Effector memory CD4-positive, alpha-beta T cell (primary cell): ENCODE measurements at places on chromosomes 12 and 14.

DNA sequence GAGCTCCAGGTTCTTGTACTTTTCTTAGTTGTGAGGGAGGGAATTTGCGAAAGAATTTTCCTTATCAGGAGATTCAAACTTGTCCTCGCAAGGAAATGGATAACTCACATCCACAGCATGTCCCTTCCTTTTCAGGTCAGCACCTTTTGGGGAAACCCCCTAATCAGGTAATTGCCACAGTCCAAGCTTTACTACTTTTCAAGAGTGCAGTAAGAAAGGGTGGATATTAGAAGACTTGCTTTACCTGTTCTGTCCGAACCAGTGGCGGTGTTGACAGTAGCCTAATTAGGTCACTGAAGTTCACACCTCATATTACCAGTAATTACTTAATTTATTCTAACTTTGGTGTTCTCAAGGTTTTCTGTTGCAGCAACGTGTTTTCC lies 6.7 kb upstream of the C12orf50 start:
- H3K27ac ChIP-seq = peak overlapping the region; percentile 70
- peak overlapping the region; percentile 75 for H3K4me3 ChIP-seq
- no peak for DNase-seq
- H3K4me1 ChIP-seq = peaks cover 18% of the 10 kb centered on the region

DNA sequence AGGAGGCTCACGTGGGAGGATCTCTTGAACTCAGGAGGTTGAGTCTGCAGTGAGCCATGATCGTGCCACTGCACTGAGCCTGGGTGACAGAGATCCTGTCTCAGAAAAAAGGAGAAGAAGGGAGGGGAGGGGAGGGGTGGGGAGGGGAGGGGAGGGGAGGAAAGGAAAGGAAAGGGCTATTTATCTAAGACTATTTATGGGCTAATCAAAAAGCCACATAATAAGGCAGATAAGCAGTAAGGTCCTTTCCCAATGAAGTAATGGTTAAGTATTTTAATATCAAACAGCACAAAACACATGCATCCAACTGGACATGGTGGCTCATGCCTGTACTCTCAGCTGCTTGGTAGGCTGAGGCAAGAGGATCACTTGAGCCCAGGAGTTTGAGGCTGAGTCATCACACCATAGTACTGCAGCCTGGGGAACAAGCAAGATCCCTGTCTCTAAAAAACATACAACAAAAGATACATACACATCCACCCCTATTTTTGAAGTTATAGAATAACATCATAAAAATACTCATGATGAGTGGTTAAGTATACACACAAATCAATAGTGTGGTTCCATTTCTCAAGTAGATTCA lies 9.7 kb downstream of the PAWR start:
- no peak for DNase-seq
- no peaks in the 10 kb centered on the region for H3K27me3 ChIP-seq
- H3K4me3 ChIP-seq = no peak overlapping the region
- no peak overlapping the region for H3K27ac ChIP-seq

DNA sequence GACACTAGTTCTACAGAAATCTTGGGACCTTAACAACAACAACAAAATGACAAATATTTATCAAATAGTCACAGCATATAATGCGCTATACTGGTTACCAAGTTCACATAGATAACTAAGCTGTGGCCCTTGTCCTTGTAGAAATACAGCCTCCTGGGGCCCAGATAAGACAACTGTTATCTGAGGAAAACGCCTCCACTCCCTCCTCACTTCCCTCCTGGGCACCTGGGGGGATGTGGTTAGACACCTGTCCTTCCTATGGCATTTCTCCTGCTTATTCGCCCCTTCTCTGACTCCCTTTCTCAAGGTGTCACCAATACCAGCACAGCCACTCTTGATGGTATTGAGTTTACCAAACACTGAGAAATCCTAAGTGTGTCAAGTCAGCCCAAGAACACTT lies 419.4 kb downstream of the RAD51B start:
- no peak overlapping the region for H3K4me3 ChIP-seq
- no peak overlapping the region for H3K27ac ChIP-seq

DNA sequence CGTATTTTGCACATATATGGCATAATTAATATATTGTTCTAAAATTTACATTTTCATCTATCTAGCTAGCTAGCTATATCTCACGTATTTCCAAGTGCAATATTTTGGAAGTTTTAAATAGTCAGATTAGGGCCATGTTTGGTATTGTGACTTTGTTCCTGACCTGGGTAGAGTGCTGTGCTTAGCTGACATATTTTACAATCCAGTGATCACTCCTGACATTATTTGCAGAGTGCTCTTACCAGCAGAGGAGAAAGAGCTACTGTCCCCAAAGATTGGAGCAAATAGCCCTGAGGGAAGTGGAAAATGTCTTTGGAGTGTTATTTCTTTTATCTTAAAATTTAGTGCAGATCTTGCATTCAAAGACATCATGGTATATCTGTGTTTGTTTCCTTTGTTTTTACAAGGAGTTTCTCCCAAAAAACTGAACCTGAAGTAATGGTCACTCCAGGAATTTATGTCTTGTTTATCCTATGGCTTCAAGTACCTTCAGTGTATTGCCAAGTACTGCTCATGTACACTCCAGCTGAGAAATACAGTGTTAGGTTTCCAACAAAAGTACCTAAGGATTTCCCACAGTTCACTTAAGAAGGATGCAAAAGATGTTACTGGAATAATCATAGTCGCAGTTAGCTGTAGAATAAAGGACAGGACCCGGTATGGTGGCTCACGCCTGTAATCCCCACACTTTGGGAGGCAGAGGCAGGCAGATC lies 49.4 kb upstream of the PSMA6 start:
- H3K27ac ChIP-seq = no peak overlapping the region
- H3K4me1 ChIP-seq = no peaks in the 10 kb centered on the region
- no peak for DNase-seq

- H3K4me1 ChIP-seq = no peaks in the 10 kb centered on the region
- no peaks in the 10 kb centered on the region for H3K27me3 ChIP-seq
- no peak overlapping the region for H3K4me3 ChIP-seq
- H3K27ac ChIP-seq = no peak overlapping the region
Observed at GRCh38 chr12:63808631-63809030, 28.9 kb downstream of the RXYLT1 start.

DNA sequence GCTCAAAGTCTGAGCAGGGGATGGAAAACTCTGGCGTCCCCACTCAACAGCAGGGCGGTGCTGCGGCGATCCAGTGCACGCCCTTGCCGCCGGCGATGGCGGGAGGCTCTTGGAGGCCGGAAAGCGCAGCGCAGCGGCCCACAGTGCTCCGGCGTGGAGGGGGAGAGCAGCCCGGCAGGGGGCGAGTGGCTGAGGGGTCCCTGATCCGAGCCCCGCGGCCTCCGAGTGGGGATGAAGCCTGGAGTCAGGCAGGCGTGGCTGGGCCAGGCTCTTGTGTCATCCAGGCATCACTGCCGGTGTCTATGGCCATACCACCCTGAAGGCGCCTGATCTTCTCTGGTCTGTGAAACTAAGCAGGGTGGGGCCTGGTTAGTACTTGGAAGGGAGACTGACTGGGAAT lies 183.1 kb downstream of the ALG10 start:
- H3K4me3 ChIP-seq = no peak overlapping the region
- H3K27ac ChIP-seq = no peak overlapping the region
- H3K36me3 ChIP-seq = no peaks in the 10 kb centered on the region
- no peaks in the 10 kb centered on the region for H3K27me3 ChIP-seq
- no peaks in the 10 kb centered on the region for H3K4me1 ChIP-seq

GRCh38 chr14:44785096-44785495 lies 176.7 kb downstream of the KLHL28 start:
- no peaks in the 10 kb centered on the region for H3K27me3 ChIP-seq
- H3K36me3 ChIP-seq = no peaks in the 10 kb centered on the region
- no peak overlapping the region for H3K27ac ChIP-seq
- no peak for DNase-seq

- H3K4me3 ChIP-seq = no peak overlapping the region
- DNase-seq = no peak
- H3K27me3 ChIP-seq = no peaks in the 10 kb centered on the region
- H3K27ac ChIP-seq = no peak overlapping the region
- H3K36me3 ChIP-seq = no peaks in the 10 kb centered on the region
Observed at GRCh38 chr14:71716041-71716772, 216.0 kb upstream of the RGS6 start.

GRCh38 chr12:114920771-114921554 lies 237.0 kb upstream of the TBX3 start:
- no peaks in the 10 kb centered on the region for H3K27me3 ChIP-seq
- no peak overlapping the region for H3K4me3 ChIP-seq
- H3K4me1 ChIP-seq = no peaks in the 10 kb centered on the region
- H3K27ac ChIP-seq = no peak overlapping the region

GRCh38 chr14:99581374-99581773 lies 22.6 kb downstream of the CCDC85C start:
- H3K4me1 ChIP-seq = no peaks in the 10 kb centered on the region
- H3K36me3 ChIP-seq = no peaks in the 10 kb centered on the region
- no peak for DNase-seq
- H3K27ac ChIP-seq = no peak overlapping the region

DNA sequence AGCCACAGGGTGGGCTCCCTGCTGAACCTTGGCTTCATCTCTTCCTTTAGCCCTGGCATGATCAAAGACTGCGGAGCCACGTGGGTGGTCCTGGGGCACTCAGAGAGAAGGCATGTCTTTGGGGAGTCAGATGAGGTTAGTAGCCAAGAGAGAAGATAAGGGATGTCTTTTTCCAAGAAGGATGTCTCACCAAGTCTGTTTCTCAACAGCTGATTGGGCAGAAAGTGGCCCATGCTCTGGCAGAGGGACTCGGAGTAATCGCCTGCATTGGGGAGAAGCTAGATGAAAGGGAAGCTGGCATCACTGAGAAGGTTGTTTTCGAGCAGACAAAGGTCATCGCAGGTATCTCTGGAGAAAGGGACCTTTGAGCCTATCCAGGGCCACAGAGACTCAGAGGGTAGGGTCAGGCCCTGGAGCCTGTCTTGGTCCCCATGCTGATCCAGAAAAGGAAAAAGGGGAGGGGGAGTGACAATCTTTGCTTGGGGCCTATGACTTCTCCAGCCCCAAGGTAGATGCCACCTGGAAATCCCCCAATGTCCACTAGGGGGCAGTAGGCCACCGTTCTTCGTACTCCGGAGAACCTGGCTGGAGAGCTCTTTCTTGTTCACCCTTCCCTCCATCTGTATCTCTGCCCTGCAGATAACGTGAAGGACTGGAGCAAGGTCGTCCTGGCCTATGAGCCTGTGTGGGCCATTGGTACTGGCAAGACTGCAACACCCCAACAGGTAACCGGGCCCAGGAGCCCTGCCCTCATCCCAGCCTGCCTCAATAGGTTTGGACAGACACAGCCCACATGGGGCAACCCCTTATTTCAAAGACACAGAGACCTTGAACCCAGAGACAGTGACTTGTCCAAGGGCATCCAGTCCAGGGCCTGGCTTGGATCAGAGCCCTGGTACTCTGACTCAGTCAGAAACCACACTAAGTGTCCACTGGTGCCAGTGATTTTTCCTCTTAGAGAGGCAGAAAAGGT lies 2.0 kb downstream of the TPI1 start:
- peak; percentile 79 for DNase-seq
- H3K4me3 ChIP-seq = no peak overlapping the region
- peaks cover 44% of the 10 kb centered on the region for H3K4me1 ChIP-seq
- no peaks in the 10 kb centered on the region for H3K27me3 ChIP-seq

GRCh38 chr12:122820138-122820537 lies 15.1 kb upstream of the HIP1R start:
- no peaks in the 10 kb centered on the region for H3K27me3 ChIP-seq
- H3K4me3 ChIP-seq = no peak overlapping the region
- no peak overlapping the region for H3K27ac ChIP-seq
- H3K4me1 ChIP-seq = no peaks in the 10 kb centered on the region

DNA sequence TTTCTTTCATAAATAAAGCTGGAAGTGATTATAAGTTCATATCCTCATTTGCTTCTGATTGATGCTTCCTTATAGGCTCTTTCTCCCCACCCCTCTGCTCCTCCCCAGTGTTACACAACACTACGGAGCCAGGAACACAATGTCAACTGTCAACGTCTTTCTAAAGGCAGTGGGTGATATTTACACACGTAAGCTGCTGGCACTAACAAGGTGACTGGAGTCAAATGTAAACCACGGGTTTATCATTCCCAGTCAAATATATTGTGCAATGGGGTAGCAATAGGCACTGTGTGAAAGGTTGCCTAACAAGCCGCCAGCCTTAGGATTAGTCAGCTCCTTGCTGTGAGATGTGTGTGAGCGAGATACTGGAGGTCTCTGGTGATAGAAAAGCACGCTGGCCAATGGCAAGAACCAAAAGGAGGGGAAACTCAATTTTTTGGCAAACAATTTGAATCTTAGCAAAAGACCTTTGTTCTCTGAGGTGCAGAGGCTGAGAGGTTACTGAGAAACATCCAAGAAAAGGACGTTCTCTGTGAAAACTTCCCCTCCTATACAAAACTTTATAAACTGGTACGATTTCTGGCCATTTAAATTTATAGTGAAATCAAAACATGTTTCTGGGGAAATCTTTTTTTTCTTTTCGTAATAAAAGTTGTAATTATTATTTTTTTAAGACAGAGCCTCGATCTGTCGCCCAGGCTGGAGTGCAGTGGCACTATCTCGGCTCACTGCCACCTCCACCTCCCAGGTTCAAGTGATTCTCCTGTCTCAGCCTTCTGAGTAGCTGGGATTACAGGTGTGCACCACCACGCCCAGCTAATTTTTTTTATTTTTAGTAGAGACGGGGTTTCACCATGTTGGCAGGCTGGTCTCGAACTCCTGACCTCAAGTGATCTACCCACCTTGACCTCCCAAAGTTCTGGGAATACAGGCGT lies 22.3 kb upstream of the HECTD1 start:
- no peaks in the 10 kb centered on the region for H3K36me3 ChIP-seq
- DNase-seq = no peak
- no peak overlapping the region for H3K27ac ChIP-seq
- no peaks in the 10 kb centered on the region for H3K4me1 ChIP-seq

DNA sequence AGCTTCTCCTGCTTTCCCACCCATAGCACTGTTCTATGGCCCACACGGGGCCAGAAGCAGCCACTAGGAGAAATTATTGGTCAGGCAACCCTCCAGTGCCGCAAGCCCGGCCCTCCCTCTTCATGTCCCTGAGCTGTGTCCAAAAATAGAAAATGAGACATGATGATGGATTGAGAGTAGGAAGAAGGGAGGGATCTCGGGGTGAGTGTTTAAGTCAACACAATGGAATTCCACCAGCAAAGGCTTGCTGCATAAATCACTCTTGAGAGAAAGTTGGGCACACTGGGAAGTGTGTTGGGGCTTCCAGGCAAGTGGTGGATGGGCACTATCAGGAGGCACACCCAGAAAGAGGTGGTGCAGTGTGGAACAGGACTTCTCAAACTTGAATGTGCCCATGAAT lies 94.2 kb downstream of the LLPH start:
- no peaks in the 10 kb centered on the region for H3K36me3 ChIP-seq
- H3K4me1 ChIP-seq = no peaks in the 10 kb centered on the region
- no peak for DNase-seq
- H3K27me3 ChIP-seq = no peaks in the 10 kb centered on the region
- H3K27ac ChIP-seq = no peak overlapping the region

GRCh38 chr12:89252284-89252683 lies 100.0 kb downstream of the DUSP6 start:
- no peaks in the 10 kb centered on the region for H3K36me3 ChIP-seq
- no peaks in the 10 kb centered on the region for H3K4me1 ChIP-seq
- no peak overlapping the region for H3K27ac ChIP-seq
- H3K4me3 ChIP-seq = no peak overlapping the region

GRCh38 chr12:57769594-57769993 lies 2.3 kb downstream of the METTL1 start:
- H3K27ac ChIP-seq = no peak overlapping the region
- H3K27me3 ChIP-seq = peaks cover 14% of the 10 kb centered on the region
- peaks cover 3% of the 10 kb centered on the region for H3K36me3 ChIP-seq

- H3K4me3 ChIP-seq = no peak overlapping the region
- H3K27ac ChIP-seq = no peak overlapping the region
- no peaks in the 10 kb centered on the region for H3K27me3 ChIP-seq
- no peaks in the 10 kb centered on the region for H3K4me1 ChIP-seq
Observed at GRCh38 chr12:75364919-75365318, 26.0 kb upstream of the GLIPR1L2 start.

GRCh38 chr12:86748894-86749293 lies 492.7 kb upstream of the MGAT4C start:
- no peaks in the 10 kb centered on the region for H3K27me3 ChIP-seq
- H3K36me3 ChIP-seq = no peaks in the 10 kb centered on the region
- no peak overlapping the region for H3K27ac ChIP-seq
